Muscle of leg (tissue), 16 donors: ENCODE measurements at places on chromosomes 4 and X.

- H3K4me3 ChIP-seq, result no peak overlapping the region
- H3K27ac ChIP-seq, result no peak overlapping the region
- no peaks in the 10 kb centered on the region for H3K36me3 ChIP-seq
- no peaks in the 10 kb centered on the region for H3K27me3 ChIP-seq
- DNase-seq, result no peak
- H3K4me1 ChIP-seq, result no peaks in the 10 kb centered on the region
Measured at GRCh38 chr4:179719766-179720450, 2277.7 kb upstream of the AGA start.

DNA sequence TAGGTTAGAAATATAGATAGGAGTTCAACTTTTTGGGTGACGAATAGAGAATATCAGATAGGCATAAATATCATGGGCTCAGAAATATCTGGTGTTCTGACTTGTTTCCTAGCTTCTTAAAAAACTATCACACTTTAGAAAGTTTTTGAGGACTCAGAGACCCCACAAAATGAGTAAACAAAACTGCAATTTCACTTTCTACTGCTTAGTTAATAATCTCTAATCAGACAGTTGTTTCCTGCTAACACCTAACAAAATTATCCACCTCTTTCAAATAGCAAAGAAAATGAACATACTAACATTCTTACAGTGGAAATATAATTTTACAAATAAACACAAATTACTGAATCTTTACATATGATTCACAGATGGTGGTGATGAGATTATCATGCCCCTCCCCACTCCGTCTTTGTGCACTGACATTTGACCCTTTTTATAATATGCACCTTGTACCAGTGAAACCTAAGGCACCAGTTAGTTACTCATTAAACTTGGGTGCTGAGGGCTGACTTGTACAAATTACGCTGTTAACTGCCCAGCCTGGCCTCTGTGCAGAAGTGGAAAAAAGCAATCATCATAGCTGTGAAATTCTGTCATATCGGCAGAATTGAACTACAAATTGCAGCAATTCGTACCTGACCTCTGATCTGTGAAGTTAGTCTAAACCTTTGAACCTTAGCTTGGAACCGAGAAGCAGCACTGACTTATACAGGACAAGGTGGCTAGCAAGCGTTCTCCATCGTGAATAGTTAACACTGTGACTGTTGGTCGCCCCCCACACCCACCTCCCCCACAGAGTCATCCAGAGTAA lies 138.7 kb downstream of the CHRNA9 start:
- H3K27ac ChIP-seq, result no peak overlapping the region
- DNase-seq, result peak; percentile 2
- H3K36me3 ChIP-seq, result no peaks in the 10 kb centered on the region
- H3K4me1 ChIP-seq, result no peaks in the 10 kb centered on the region

DNA sequence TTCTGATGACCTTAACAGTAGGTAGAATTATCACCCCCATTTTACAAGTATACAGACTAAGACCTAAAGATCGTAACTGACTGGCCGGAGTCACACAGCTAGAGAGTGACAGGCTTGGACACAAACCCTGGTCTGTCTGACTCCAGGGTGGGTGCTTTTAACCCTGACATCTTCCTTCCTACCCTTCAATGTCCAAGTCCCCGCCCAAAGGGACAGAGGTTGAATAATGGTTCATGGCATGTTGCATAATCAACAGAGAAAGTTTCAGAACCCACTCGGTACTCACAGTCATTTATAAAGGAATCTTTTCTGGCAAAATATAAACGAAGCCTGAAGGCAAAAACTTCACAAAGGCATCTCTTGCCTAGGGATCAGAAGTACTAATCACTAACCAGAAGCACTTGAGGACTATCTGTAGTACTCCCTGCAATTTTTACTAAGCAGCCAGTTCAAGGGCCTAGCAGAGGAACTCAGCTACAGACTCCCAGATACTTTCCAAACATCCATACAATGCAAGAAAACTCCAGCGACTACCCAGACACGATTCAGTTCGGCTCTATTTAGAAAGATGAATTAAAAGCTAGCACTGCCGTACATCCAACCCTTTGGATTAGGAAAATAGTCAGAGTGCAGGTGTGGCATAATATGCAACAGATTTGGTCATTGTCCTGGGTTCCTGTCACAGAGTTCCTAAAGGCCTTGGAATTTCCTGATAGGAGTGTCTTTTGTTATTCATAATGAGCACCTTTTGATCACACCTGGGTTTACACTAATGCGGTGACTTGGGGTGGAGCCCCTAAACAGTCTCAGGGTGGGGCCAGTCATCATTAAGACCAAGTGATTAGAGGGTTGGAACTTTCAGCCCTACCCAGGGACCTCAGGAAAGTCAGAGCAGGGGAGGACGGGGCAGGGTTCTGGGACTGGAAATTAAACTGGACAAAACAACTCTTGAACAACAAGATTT lies 44.0 kb downstream of the RELL1 start:
- H3K4me3 ChIP-seq, result no peak overlapping the region
- no peaks in the 10 kb centered on the region for H3K27me3 ChIP-seq
- peaks cover 38% of the 10 kb centered on the region for H3K36me3 ChIP-seq
- DNase-seq, result no peak
- no peak overlapping the region for H3K27ac ChIP-seq
- H3K4me1 ChIP-seq, result peaks cover 5% of the 10 kb centered on the region

DNA sequence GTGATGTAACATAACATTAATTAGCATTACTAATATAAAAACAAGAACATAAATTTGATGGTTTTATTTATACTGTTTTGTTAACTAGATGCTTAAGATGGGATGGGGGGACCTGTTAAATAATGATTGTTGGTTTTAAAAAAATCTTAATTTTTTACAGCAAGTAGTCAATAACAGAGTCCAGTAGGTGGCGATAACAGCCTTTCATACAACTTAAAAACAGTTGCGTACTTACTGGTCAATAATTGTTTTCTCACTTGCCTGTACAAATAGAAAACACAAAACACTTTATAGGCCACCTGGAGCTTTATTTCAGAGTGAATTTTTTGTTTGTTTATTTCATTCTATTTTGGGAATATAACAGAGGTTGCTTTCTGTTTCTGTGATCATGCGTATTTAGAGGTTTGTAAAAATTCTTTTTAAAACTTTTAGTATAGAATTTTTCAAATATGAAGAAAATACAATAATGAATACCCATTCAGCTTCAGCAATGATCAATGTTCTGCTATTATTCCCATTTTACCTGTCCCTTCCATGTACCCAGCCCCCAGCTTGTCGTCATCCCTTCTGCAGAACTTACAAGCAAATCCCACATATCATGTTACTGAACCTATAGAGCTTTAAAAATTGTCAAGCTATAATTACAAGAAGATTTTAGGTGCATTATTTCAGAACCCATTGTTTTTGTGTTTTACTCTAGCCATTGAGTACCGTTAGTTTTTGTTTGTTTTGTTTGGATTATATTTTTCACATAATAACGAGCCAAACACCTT lies 97.1 kb downstream of the MRPL1 start:
- no peaks in the 10 kb centered on the region for H3K4me1 ChIP-seq
- peak; percentile 72 for DNase-seq
- H3K27me3 ChIP-seq, result no peaks in the 10 kb centered on the region
- peaks cover 2% of the 10 kb centered on the region for H3K36me3 ChIP-seq
- no peak overlapping the region for H3K27ac ChIP-seq

- peaks cover 16% of the 10 kb centered on the region for H3K27me3 ChIP-seq
- H3K4me3 ChIP-seq, result no peak overlapping the region
- DNase-seq, result no peak
- no peak overlapping the region for H3K27ac ChIP-seq
- H3K36me3 ChIP-seq, result no peaks in the 10 kb centered on the region
- no peaks in the 10 kb centered on the region for H3K4me1 ChIP-seq
Measured at GRCh38 chrX:7163146-7163677, 15.3 kb upstream of the PUDP start.

DNA sequence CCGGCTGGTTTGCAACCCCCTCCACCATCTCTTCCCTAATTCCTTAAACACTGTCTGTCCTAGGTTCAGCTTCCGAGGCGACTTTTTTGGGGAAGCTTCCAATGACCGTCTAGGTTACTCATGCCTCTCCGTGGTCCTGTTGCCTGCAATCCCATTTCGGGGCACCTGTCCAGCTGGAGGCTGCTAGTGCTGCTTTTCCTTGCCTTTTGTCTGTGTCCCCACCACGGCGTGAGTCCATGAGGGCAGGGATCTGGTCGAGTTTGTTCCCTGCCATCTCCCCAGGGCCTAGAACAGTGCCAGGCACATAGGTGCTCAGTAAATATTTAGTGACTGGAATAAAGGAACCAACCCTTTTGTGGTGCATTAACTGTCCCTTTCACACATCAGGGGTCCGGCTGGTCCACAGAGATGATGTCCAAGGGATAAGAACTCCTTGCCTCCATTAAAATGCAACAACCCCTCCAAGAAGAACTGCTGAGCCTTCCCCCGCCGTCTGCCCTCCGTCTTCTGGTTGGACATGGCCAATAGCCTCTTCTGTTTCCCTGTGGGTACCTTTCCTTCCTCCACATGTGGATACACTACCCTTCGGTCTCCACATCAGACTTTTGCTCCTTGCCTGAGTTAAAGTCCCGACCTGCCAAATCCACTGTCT lies 5.7 kb upstream of the SORCS2 start:
- no peak overlapping the region for H3K4me3 ChIP-seq
- peaks cover 8% of the 10 kb centered on the region for H3K4me1 ChIP-seq
- H3K27ac ChIP-seq, result no peak overlapping the region
- no peaks in the 10 kb centered on the region for H3K36me3 ChIP-seq
- DNase-seq, result no peak
- H3K27me3 ChIP-seq, result peaks cover 30% of the 10 kb centered on the region

GRCh38 chr4:139410312-139410711 lies 43.6 kb upstream of the RAB33B start:
- H3K27me3 ChIP-seq, result no peaks in the 10 kb centered on the region
- H3K27ac ChIP-seq, result no peak overlapping the region
- no peaks in the 10 kb centered on the region for H3K4me1 ChIP-seq
- no peak for DNase-seq
- no peak overlapping the region for H3K4me3 ChIP-seq

DNA sequence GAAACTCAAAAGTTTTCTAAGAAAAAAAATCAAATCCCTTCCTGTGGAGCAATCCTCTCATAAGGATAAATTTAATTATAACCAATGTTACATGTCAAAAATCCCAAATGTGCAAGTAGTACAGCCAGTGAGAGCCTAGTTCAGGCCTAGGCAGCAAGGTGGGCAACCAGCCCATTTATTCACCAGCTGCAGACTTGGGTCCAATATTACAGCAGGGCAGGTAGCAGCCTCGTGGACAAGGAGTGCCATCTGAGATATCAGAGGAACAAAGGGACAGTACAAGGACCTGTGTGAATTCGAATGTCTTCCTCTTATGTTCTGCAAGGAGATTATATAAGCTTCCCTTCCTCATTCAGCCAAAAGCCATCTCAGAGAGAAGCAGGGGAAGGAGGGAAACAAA lies 6.6 kb downstream of the HELQ start:
- no peak overlapping the region for H3K4me3 ChIP-seq
- no peak overlapping the region for H3K27ac ChIP-seq
- H3K27me3 ChIP-seq, result no peaks in the 10 kb centered on the region
- peaks cover 18% of the 10 kb centered on the region for H3K36me3 ChIP-seq
